ENCODE measurements at places on chromosomes 13 and 19.
A peak's percentile ranks its signal among the peaks of the same experiment; 100 is the strongest.

DNA sequence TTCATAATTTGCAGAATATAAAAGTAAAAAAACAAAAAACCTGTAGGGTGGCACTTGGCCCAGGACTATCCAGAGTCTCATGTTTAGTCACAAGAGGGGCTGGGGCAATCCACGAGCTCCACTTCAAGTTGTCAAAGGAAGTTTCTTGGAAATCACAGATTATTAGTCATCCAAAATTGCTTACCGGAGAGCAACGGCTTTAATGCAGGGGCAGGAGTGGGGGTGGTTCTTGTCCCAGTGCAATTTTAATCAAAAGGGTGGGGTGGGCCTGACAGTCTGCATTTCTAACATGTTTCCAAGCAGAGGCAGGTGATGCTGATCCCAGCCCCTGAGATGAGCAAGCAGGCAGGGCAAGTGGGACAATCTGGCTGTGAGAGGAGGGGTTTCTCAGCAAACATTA is 233.9 kb downstream of the ABCC4 start:
- peak; percentile 19 for DNase-seq

- DNase-seq: no peak
Observed at GRCh38 chr19:49340865-49341718, 5.9 kb downstream of the CD37 start.

DNA sequence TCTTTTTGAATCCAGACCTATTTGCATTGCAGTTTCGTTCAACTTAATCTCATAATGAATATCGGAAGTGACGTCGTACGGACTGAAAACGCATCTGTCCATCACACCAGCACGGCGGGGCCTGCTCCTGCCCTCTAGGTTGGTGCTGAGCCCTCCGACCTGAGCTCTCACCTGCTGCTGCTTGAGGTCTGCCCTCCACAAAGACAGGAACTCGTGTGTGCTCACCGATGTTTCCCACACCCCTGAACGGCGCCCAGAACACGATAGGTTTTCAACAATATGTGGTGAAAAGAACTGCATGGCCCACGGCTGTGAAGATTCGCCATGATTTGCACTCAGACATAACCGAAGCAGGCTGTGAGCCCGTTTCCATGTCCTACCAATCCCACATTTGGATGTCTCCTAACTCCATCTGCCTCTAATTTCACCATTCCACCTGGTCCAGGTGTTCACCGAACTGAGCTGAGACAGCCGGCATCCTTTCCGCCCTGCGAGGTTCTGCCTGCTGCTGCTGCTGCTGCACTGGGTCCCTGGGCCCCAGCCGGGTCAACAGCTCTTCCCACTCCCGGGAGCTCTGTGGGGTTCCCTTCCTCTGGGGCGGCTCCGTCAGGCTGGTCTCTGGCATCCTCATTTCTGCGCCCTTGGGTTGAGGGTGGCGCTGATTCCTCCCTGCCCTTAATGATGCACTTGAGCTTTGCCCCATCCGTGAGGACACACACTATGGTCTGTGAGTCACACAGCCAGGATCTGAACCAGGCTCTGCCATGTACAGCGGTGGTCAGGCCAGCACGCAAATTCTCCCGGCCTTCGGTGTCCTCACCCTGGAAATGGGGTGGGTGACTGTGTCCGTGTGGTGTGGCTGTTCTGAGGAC is 20.9 kb downstream of the GRTP1 start:
- DNase-seq: no peak

- DNase-seq: peak; percentile 59
Observed at GRCh38 chr19:15264061-15264932, 32.0 kb upstream of the EPHX3 start.

- DNase-seq: no peak
Observed at GRCh38 chr13:94322925-94323763, 156.3 kb downstream of the DCT start.

DNA sequence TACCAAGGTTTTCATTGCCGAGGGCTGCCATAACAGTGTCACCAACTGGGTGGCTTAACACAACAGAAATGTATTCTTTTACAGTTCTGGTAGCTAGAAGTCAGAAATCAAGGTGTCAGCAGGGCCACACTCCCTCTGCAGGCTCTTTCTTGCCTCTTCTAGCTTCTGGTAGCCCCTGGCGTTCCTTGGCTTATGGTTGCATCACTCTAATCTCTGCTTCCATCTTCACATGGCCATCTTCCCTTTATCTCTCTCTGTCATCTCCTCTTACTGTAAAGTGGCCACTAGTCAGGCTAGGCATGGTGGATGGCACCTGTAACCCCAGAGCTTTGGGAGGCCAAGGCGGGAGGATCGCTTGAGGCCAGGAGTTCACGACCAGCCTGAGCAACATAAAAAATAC is 38.0 kb upstream of the MRI1 start:
- no peak for DNase-seq

- DNase-seq: no peak
Observed at GRCh38 chr19:40599902-40600569, 1.1 kb upstream of the LTBP4 start.
